ENCODE measurements at places on chromosomes 7 and 10.

DNA sequence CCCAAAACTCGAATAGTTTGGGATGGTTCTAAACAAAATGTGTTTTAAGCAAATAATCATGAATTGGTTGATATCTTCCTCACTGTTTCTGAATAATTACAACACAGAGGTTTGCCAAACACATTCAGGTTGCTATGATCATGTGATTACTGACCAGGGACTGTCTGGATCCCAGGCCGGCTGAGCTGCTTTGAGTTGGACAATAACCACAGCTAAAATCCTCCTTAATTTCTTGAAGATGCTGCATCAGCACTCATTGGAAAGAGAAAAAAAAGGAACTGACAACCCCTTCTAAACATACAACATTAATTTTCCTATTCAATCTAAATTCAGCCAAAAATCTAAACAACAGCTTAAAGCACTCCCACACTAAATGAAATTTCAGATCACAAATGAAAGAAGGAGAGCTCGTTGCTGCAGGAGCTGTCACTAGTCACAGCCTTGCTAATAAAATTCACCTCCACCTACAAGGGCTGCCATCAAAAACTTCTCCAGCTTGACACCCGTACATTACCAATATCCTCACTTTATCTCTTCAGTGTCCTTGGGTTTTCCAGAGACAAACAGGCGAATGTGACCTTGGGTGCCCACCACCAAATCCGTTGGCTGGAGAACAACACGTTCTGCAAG is 560.2 kb downstream of the KCNMA1 start:
- no peak for DNase-seq

DNA sequence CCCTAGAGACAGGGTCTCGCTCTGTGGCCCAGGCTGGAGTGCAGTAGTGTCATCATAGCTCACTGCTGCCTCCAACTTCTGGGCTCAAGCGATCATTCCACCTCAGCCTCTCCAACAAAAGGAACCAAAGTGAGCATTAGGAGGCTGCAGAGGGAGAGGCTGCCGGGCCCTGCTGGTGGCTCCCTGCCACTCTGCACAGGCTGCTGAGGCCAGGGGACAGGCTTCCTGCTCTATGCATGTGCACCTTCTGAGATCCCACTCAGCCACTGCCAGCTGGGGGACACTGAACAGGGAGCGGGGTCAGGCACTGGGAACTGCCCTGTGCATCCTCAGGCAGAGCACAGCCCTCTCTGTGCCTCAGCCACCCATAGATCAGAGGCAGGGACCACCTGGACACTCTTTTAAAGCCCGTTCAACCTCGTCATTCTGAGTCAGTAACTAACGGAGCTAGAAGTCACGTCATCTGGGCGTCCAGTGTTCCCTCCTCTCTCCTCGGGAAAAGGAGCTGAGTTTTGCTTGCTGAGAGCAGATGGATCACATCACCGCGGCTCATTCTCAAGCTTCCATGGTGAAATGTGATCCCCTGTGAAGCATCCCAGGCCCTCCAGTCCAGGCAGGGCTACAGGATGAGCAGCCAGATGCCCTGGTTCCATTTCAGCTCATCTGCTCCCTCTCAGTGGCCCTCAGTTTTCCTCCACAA is 109.6 kb downstream of the MYL10 start:
- DNase-seq, result no peak

DNA sequence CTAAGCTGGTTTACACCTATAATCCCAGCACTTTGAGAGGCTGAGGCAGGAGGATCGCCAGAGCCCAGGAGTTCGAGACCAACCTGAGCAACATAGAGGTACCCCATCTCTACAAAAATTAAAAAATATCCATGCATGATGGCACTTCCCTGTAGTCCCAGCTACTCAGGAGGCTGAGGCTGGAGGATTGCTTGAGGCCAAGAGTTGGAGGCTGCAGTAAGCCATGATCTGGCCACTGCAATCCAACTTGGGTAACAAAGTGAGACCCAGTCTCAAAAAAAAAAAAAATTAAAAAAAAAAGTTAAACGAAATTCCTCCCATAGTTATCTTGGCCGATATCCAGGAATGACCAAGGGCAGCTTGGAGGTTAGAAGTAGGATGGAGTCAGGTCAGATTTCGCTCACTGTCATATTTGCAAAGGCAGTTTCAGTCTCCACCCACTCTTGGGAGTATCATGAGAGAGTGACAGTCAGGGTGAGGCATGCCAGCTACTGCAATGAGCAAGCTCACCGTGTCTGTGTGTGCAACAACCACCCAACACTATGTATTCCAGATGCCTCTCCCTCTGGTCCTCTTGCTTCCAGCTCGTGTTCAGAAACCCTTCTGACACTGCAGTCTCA is 6.0 kb upstream of the ZDHHC4 start:
- no peak for DNase-seq

DNA sequence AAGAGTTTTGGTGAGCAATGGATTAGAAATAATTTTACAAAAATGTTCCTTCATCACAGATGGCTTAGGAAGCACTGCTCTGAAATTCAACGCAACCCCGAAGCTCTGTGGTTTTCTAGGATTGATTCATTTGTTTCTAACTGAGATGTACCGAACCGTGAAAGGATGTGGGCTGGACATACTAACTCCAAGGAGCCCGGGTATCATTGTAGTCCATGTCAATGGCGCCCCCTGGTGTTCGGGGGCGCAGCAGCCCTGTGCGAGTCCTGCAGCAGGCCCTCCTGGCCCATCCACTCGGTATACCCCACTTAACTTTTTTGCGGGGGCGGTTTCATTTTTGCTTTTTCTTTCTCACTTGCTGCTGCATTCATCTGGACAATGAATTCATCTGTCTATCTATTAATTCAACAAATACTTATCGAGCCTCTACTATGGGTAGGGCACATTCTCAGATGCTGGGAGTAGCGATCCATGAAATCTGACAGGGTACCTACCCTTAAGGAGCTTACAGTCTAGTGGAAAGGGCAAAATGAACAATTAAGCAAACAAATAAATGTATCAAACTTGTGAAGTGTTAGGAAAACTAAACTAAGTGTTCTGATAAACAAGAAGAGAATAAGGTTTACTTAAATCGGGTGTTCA is 25.2 kb upstream of the ITPRID1 start:
- peak; percentile 36 for DNase-seq

Measured in stimulated activated CD4-positive, alpha-beta T cell treated with anti-CD3 and anti-CD28 coated beads, Interleukin-4, amount 100 ng/mL, for 48 hours (primary cell).